ENCODE measurements at places on chromosomes 11 and 22.

- DNase-seq = no peak
Measured at GRCh38 chr11:36306888-36307287, 10.8 kb downstream of the PRR5L start.

- DNase-seq = no peak
Measured at GRCh38 chr11:79291948-79292347, 148.9 kb downstream of the TENM4 start.

DNA sequence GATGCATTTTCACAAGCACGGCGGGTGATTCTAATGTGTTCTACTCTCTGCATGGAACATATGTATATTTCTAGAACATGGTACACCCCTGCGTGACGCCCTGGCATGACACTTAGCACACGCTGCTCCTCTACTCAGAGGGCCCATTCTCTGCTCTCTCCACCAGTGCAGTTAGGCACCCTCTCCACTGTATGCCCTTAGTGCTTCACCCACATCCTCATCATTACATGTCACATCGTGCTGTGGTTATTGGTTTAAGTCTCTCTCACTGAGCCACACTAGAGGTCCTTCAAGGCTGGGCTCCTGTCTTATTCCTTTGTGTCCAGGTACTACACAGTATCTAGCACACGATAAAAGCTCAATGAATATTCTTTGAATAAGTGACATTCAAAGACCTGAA lies 16.7 kb downstream of the TMPRSS13 start:
- DNase-seq = no peak

DNA sequence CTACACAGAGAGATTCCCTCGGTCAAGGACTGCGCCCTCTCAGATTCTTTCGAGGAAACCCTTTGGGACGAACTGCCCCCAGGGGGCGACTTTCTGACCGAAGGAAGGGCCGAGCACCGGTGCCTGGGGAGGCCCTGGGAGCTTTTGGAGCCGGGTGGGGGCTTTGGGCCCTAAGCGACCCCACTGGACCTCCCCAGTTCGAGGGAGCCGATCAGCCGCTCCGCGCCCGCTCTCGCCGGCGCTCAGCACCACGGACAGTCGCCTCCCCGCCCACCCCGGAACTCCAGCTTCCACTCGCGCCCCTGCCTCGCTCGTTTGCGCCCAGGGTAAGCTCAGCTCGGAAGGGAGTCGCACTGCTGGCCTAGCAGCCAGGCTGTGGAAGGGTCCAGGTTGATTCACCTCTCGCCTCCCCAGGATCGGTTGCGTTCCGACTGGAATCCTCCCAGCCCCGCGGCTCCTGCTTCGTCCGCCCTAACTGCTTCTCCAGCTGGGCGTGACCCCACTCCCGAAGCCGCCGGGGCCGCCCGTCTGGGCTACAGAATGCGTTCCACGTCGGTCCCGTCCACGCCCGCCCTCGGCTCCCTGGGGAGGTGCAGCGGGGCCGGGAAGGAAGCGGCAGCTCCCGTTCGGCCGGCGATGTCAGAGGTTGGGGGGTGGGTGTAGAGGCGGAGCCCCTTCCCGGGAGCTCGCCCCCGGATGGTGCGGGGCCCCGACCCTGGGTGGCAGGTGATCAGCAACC lies 428 bp downstream of the SCN3B start:
- DNase-seq = no peak

- no peak for DNase-seq
Measured at GRCh38 chr11:95256321-95256779, 25.3 kb upstream of the SESN3 start.

GRCh38 chr11:83918476-83918875 lies 632.3 kb upstream of the CCDC90B start:
- no peak for DNase-seq

GRCh38 chr22:47697861-47698260 lies 935.4 kb downstream of the TBC1D22A start:
- no peak for DNase-seq

- no peak for DNase-seq
Measured at GRCh38 chr22:36319595-36320497, 66.9 kb downstream of the APOL1 start.

GRCh38 chr11:124415356-124415923 lies 9.2 kb downstream of the OR8B4 start:
- no peak for DNase-seq

DNA sequence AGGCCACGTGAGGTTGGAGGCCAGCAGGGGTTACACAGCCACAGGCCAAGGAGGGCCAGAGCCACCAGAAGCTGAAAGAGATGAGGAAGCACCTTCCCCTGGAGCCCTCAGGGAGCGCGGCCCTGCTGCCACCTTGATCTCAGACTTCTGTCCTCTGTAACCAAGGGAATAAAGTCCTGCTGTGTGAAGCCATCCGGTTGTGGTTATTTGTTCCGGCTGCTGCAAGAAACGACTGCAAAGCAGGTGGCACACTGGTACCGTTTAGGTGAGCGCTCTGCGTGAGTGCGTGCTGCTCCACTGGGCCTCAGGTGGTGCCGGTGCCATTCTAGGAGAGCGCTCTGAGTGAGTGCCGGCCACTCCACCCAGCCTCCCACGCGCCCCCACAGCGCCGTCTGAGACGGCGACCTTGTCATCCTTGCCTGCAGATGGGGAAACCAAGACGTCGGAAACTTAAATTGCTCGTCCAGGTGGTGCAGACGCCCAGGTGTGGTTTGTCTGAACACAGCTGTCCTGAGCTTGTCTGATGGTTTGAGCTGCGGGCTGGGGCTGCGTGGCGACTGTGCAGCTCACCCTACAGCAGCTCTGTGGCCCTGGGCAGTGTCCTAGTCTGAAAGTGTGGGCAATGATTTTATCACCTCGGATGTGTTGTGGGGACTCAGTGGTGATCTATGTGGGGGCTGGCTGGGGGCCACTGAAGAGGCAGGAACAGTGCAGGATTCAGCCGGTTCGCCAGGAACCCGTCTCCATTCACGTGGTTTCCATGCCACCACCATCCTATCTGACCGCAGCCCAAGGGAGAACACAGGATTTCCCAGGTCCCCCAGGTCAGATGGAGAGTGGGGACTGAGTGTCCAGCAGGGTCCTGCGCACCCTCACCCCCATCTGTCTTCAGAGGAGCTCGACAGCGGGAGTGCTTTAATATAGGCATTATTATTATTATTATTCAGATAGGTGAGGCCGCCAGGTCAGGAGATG lies 4.6 kb upstream of the MRGPRG start:
- DNase-seq = no peak

GRCh38 chr22:49168219-49168813 lies 659.4 kb downstream of the BRD1 start:
- no peak for DNase-seq

GRCh38 chr11:111063726-111064517 lies 181.6 kb upstream of the POU2AF2 start:
- peak; percentile 70 for DNase-seq

DNA sequence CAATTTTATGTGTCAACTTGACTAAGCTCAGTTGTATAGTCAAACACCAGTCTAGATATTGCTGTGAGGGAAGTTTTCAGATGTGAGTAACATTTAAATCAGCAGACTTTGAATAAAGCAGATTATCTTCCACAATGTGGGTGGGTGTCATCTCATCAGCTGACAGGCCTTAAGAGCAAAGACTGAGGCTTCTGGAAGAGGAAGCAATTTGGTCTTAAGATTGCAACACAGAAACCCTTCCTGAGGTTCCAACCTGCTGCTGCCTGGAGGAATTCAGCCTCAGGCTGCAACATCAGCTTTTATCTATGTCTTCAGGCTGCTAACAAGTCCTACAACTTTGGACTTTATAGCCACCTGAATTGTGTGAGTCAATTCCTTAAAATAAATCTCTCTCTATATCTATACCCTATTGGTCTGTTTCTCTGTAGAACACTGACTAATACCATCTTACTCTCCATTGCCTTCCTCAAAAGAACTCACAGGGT lies 277.2 kb upstream of the PLET1 start:
- DNase-seq = no peak

DNA sequence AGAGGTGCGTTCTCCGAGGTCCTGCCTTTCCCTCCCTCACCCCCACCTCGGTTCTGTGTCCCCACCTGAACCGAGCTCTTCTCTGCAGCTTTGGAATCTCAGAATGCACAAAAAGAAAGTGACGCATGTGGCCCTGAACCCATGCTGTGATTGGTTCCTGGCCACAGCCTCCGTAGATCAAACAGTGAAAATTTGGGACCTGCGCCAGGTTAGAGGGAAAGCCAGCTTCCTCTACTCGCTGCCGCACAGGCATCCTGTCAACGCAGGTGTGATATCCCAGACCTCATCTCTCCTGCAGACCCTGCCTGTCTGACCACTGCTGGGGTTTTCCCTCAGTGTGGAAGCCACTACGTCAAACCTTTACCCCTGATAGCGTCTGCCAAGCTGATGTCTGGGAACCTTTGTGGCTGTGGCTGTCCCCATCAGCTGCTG lies 13.9 kb downstream of the ACP2 start:
- no peak for DNase-seq

GRCh38 chr11:43177975-43178374 lies 133.8 kb upstream of the API5 start:
- DNase-seq = no peak

DNA sequence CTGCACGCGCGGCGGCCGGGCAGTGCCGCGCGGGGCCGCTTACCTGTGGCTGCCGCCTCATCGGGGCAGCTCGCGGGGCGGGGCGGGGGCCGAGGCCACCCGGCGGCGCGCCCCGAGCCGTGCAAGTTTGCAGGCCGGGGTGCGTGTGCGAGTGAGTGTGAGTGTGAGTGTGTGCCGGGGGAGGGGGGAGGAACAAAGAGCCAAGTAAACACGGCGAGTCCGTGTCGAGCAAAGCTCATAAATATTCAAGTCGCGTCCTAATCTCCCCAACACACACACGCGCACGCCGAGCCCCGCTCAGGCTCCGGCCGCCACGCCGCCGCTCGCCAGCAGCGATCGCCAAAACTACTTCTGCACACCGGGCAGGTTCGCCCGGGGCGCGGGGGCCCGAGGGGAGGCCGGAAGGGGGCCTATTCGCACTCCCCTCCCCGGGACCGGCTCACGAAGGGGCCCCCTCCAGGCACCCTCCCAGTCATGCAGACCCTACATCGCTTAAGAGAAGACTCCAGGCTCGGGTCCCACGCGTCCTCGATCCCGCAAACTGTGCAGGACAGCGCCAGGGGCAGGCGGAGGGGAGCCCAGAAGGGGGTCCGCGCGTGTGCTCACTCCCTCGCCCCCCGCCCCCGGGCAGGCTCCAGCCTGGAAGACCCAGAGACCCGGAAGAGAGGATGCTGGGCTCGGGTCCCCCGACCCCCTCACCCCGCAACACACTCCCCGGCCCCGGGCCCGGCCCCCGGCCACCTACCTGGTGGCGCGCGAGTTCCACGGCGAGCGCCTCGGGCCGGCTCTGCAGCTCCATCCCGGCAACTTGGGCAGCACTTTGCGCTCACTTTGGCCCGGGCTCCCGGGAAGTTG lies 827 bp downstream of the PHF21B start:
- no peak for DNase-seq

DNA sequence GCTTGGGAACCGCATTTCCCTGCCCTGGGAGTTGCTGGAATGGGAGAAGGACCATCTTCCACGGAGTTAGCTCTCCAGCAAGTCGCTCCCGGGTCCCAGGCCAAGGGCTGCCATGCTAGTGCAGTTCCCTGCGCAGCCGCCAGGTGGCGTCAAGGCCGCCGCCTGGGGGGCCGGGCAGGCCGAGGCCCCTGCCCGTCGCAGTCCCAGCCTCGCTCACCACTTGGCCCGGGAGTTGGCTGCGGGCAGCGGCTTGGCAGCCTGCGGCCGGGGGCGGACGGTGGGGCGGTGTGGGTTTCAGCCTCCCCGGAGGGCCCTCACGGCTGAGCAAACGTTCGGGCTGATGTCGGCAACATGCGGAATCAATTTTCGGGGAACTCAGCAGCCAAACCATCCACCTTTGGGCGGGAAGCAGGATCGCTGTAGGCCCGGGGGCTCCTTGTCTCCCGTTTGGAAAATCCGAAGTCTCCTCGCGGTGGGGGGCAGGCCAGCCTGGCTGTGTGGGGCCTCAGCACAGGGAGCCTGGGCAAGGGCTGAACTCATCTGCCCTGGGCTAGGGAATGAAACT lies 415.1 kb downstream of the SOX6 start:
- no peak for DNase-seq

GRCh38 chr11:73218106-73218829 lies at the start of gene P2RY2:
P2RY2 (plus strand) TSS chr11:73218281; CDS start chr11:73234160, 15,879 bp downstream.
- no peak for DNase-seq

GRCh38 chr11:43269254-43269918 lies 42.4 kb upstream of the API5 start:
- DNase-seq = no peak

DNA sequence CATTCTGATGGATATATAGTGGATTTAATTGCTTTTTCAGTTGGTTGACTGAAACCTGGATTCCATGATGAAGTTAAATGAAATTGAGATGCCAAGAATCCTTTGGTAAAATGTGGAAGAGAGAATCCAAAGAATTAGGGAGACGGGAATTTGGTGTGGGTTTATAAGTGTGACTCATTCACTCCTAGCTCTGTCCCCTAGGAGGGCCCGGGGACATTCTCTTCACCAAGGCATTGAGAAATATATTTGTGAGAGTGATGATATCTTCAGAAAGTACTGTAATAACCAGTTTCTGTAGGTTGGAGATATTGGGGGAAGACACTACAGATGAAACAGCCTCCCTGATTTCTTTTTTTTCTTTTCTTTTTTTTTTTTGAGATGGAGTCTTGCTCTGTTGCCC lies 13.6 kb upstream of the PHOX2A start:
- DNase-seq = no peak

- no peak for DNase-seq
Measured at GRCh38 chr22:47019012-47019790, 256.8 kb downstream of the TBC1D22A start.

DNA sequence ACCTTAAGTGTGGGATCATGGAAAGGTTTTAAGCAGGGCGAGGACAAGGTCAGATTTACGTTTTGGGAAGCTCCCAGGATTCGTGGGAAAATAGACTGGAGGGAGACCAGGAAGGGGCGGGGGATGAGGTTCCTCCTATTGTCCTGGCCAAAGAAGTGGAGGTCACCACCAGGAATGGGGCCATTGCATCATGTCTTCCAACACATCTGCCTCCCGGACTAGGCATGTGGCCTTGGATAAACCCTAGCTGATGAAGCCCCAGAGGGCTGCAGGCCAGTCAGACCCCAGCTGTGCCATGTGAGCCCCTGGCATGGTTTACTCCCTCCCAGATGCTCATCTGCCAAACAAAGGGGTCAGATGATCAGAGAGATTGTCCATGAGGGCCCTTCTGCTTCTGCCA lies 11.5 kb upstream of the YWHAH start:
- no peak for DNase-seq

GRCh38 chr11:22554221-22554620 lies 71.4 kb downstream of the FANCF start:
- no peak for DNase-seq

DNA sequence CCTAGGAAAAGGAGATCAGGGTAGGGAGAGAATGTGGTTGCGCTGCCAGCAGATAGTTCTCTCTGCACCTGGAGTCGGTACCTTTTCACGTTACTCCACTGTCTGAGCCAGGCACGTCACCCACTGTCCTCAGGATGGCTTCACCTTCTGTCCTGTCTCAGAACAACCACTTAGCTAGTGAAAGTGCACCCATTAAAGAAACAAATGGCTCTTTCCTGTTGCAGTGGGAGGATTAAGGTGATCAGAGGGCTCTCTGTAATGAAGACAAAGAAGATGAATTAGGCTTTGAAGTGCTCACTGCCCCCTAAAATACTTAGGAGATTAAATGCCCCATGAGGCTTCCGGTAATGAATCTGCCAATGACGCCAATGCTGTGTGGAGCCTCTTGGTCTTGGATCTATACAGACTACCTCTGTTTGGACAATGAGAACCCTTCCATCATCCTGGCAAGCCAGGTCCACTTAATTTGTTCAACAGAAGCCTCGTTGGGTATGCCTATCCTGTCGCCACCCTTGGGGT lies 113.7 kb downstream of the INSC start:
- no peak for DNase-seq

GRCh38 chr22:37464181-37464580 lies 22.0 kb downstream of the MFNG start:
- DNase-seq = no peak

All from amygdala (tissue), 56 donors.